CD4-positive, alpha-beta T cell treated with Interleukin-6 at 100 ng/mL for 8 hours (primary cell): ENCODE measurements at places on chromosomes 1 and 21.

- no peak for DNase-seq
Measured at GRCh38 chr1:181205901-181206300, 117.4 kb downstream of the IER5 start.

- DNase-seq, result no peak
Measured at GRCh38 chr1:202244841-202245261, 51.3 kb downstream of the LGR6 start.

DNA sequence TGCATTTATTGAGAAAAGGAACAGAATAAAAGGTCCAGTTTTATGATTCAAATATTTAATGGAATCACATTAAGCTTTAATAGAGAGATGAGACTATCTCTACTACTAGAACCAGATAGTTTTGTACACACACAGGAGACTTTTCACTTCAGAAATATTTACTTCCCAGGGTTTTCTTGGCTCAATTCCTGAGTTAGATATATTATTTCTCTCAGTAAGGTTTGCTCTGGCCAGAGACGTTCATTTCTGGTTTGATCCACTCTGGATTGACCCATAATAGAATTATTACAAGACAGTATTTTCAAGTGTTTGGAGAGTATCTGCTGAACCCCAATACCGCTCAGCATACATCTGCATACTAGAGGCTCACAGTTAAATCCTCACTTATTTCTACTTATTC is 1.3 kb upstream of the RCOR3 start:
- DNase-seq, result no peak

DNA sequence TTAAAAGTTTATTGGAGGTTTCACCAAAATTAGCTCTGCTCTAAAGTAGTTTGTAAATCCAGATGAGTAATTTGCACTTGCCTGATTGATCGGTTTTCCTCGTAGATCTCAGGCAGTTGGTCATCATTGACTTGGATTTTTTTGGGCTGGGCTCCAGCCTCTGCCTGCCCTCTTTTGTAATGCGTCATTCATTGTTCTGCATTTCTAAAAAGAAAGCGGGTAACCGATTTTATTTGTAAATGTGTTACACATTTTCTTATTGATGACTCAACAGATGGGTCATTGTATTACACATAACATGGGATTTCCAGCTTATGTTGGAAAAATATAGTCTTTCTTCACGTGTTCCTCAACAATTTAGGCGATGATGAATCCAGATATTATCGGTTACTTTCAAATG is 5.5 kb downstream of the ETS2 start:
- DNase-seq, result no peak

- no peak for DNase-seq
Measured at GRCh38 chr1:37761416-37762095, 3.4 kb downstream of the EPHA10 start.

- no peak for DNase-seq
Measured at GRCh38 chr1:107830075-107830474, 134.9 kb downstream of the VAV3 start.

DNA sequence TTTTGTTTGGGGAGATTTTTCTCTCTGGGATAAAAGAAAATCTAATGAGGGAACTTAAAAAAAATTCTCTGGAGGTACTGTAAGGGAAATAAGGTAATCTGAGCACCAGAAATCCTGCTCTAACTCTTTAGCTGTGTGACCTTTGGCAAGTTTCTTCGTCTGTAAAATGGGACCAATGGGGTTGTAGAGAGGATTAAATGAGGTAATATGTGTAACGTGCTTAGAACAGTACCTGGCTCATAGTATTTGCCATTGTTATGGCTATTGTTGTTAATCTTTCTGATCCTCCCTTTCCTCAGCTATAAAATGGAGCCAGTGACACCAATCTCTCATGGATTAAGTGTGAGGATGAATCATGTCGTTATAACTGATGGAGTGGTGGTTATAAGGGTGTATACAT is 845 bp upstream of the KLHDC8A start:
- DNase-seq, result no peak

- DNase-seq, result no peak
Measured at GRCh38 chr1:234288946-234289345, 84.3 kb upstream of the COA6 start.

DNA sequence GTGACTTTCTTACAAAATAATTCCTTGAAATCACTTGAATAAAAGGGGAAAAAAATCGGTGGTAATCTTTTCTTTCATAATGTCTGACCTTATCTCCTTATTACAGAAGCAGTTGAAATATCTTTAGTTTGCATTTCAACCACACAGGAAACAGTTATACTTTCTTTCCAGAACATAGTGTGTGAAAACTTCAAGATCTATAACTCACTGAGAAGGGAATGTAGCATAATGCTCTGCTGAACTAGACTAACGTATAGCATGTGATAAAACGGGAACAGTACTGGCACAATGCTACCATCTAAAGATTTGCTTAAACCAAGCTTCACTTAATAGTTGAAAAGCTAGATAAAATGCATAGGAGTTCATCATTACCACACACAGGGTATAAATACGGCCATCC is 45.0 kb downstream of the VAV3 start:
- DNase-seq, result no peak

DNA sequence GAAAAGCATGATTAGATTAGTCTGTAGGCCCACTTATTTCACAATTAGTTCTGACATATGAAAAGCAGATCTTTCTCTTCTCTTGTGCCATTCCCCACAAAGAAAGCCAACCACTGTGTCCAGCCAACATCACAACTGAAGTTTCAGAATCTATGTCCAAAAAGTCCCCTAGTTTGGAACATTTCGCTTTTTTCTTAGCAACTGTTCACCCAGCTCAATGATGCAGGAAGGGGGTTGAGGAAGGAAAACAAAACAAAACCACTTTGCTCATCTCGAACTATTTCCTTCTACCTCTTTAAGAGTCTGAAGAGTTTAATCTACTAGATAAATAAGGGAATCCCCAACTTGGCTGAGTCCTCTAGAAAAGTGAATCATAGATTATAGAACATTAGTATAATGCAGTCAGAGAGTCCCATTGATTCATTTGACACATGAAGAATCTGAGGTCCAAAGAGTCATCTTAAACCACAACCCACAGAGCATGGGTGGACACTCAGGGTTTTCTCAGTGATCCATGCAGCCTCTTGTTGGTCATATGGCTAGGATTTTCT is 159.3 kb upstream of the SGIP1 start:
- DNase-seq, result peak; percentile 39

DNA sequence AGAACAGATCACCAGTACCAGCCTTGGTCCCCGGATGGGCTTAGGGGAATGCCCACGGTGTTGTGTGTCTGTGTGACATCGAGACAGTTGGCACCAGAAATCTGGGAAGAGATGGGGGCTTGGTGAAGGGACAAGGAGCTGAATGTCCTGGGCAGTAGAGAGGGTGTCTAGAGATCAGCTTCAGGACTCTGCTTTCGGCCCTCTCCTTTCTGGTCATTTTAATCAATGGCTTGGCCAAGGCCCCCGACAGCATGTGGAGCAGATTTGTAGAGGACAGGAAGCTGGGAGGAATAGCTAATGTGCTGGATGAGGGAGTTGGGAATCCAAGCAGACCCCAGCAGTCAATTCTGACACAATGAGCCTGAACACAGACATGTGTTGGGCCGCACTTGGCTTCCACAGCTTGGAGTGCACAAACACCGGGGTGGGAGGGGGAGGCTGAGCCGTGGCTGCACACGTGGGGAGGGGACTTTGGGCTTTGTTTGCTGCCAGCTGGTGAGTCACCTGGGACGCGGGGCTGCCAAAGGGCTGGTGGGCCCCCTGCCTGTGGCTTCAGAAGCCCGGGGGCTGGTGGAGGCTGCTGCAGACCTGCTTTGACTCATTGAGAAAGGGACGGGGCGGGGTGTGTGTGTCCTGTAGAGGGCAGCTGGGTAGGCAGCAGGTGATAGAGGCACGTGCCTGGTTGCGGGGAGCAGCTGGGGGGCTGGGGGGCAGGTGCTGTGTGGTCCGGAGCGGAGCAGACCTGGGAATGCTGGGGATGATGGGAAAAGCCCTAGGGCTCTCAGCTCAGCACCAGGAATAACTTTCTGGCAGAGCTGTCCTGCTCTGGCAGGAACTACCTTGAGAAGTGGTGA is 20.9 kb downstream of the SLC1A7 start:
- no peak for DNase-seq

- DNase-seq, result peak; percentile 29
Measured at GRCh38 chr1:24540906-24541710, 14.8 kb upstream of the NCMAP start.

GRCh38 chr21:15552914-15553494 is 176.8 kb upstream of the USP25 start:
- peak; percentile 8 for DNase-seq

- DNase-seq, result no peak
Measured at GRCh38 chr1:217135569-217135915, 412.3 kb upstream of the ESRRG start.

DNA sequence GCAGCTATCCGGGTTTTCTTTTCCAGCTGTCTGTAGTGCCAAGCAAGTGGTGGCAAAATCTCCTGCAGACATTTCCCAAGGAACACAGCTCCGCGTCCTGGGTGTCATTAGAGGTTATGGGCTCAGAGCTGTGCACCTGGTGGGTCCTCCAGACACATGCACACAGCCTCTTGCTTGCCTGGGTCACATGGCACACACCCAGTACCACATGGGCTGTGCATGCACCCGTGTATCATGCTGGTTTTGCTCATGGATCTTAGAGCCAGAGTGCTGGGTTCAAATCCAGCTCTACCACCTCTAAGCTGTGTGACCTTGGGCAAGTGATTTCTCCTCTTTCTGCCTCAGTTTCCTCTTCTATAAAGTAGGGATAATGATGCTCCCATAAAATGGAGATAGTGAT is 61.7 kb downstream of the ALPL start:
- no peak for DNase-seq

- no peak for DNase-seq
Measured at GRCh38 chr1:234901491-234902049, 227.1 kb downstream of the TOMM20 start.

DNA sequence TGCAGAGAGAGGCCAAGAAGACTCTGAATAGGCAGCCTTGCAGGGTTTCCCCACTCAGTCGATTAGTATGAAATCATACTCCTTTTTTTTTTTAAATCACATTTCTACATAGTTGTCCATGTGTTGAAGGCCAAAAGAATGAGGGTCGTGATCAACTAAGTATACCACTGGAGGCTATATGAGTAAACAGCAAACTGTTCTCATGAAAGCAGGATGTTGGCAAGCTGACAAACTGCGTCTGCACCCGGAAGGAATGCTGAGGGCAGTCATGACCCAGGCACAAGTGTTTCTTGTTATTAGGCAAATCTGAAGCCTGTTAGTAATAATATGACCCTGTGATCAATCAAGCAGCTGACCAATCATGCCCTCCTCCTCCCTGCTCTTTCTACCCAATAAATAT is 213.2 kb downstream of the USH2A start:
- no peak for DNase-seq

- DNase-seq, result no peak
Measured at GRCh38 chr1:5621692-5622091, 370.5 kb downstream of the NPHP4 start.

DNA sequence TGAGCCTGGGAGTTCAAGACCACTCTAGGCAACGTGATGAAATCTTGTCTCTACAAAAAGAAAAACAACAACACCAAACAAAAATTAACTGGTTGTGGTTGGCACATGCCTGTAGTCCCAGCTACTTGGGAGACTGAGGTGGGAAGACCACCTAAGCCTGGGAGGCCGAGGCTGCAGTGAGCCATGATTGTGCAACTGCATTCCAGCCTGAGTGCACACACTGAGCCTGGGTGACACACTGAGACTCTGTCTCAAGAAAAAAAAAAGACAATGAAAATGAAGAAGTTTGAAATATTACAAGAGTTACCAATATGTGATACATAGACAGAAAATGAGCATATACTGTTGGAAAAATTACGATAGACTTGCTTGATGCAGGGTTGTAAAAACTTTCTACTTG is 31.9 kb downstream of the PDC start:
- no peak for DNase-seq

DNA sequence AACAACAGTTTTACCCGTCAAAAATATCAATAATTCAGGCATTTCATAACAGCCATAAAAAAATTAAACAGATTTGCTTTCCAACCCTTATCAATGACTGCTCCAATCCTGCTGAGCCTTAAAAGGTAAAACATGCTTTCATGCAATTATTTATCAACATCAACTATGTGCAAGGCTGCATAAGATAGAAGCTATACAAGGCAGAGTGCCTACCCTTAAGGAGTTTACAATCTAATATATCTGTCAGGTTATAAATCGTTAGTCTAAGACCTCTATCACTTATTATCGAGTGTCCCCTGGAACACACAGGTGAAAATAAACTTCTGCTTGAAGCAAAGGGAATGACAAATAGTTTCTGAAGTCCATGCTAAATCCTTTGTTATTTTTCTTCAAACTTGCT is 1.8 kb downstream of the ERRFI1 start:
- DNase-seq, result no peak

- DNase-seq, result no peak
Measured at GRCh38 chr1:185432948-185433347, 115.9 kb upstream of the IVNS1ABP start.

DNA sequence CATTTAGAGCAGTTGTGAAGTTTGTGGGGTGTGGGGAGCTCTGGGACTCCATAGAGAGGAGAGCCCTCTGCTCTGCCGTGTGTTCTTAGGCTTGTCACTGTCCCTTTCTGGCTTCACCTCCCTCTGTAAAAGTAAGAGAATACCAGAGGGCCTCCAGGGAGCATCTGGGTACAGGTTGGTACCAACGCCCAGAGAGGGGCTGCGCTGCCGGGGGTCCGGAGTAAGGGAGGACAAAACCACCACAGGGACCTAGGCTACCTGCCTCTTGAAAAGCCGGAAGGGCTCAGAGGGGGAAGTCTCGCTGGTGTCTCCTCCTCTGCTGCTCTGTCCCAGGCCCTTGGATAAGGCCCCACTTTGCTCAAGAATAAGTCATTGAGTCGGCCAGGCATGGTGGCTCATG is 3.1 kb upstream of the TINAGL1 start:
- no peak for DNase-seq

DNA sequence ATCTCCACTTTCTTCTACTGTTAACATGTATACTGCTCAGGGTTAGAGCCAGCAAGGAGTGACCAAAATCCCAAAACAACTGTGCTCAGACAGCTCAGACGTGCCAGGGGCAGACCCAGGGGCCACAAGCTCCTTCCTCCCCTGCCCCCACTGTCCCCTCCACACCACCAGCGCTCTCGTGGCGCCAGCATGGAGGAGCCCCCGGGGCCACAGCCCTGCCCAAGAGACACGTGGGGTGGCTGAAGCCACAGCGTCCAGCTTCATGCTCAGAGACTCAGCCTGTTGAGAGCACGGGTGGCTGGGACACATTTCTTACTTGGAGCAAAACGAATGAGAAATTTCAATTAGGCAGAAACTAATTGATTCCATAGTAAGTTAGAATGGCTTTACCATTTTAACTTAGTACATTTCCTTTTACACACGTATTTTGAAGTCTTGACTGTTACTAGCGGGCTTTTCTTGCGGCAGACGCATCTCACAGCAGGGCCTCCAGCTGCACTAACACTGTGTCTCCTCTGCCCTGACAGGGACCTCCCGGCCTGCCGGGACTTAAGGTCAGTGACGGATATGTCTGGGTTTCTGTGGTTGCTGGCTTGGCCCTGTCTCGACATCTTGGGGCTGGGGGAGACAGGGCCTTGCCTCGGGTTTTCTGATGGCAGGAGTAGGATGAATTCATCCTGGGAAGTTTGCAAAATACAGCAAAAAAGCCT is 54.2 kb downstream of the SLC19A1 start:
- DNase-seq, result no peak
